ENCODE measurements at places on chromosomes 2 and 18. TPM values are rescaled to one million over a fixed set of nuclear protein-coding genes. Genes with fewer than 3 reads are reported as not detected.

- no peak overlapping the region for H3K4me3 ChIP-seq
- DNase-seq: no peak
- no peaks in the 10 kb centered on the region for H3K36me3 ChIP-seq
- H3K27ac ChIP-seq: no peak overlapping the region
Observed at GRCh38 chr2:197113275-197113711, 186.8 kb upstream of the PGAP1 start.

MAP3K20 gene
- 255 TPM for total RNA-seq

MALL gene
- 1.5 TPM for total RNA-seq

TMEM247 gene
- total RNA-seq: not detected

CFAP221 gene
- not detected for total RNA-seq
